ENCODE measurements at places on chromosomes 2 and 18.

GRCh38 chr2:145096582-145096981 lies 576.7 kb upstream of the ZEB2 start:
- DNase-seq: no peak

DNA sequence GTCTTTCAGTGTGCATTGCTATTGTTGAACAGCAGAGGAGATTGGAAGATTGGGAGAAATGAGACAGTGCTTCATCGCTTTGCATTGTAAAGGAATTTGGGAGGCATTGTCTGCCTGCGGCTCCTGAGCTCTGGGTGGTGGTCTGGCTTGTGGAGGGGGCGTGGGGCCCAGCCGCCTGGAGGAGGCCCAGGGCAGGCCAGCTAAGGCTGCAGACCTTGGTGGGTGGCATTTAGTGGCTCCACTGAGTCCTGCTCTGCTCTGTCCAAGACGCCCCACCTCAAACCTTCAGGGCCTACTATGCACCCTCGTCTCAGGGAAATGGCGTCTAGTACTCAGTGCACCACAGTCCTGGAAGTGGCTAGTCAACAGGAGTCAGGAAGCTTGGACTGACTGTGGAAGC lies 5.7 kb upstream of the HS1BP3 start:
- DNase-seq: no peak

- no peak for DNase-seq
Observed at GRCh38 chr18:2112435-2113045, 458.8 kb downstream of the METTL4 start.

DNA sequence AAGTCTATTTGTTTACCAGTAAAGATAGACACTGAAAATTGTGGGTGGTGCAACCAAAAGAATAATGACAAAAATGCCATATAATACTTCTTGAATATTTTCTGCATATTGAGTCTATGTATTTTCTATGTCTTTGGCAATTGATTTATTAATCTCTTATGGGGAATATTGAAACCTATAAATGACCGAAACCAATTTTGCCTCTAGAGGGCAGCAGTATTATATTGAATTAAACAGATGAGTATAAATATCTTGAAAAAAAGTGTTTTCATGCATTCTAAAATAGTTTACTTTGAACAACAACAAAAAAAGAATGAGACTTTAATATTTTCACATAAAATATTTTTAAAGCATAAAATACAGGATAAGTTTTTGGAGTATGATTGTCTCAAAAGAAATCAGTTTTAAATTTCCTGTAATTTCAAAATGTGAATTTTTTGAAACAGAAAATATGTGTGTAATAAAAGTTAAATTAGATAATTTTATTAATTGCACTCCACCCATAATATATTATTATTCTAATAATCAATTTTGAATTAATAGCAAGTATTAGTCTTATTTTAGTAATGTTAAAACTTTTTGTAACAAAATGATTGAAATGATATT lies 49.9 kb upstream of the CALCRL start:
- DNase-seq: no peak

DNA sequence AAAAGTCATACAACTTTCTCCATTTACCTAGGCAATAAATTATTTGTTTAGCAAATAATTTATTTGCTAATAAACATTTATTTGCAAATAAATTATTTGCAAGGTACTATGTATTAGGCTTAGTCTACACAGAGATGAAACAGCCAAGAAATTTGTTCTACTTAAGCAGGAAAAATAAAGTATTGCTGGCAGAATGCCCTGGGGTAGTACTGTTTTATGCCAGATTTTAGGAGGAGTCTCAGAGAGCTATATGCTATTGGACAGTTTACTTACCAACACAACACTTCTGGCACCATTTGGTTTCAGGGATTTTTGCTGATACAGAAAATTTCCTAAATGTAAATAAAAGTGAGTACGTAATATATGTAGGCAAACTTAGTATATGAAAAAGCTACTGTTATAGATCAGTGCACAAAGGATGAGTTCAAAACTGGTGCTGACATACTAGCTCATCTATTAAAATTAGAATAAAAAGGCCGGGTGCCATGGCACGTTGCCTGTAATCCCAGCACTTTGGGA lies 23.2 kb upstream of the CDKL4 start:
- no peak for DNase-seq

GRCh38 chr2:120373424-120373823 lies 27.5 kb downstream of the INHBB start:
- no peak for DNase-seq

DNA sequence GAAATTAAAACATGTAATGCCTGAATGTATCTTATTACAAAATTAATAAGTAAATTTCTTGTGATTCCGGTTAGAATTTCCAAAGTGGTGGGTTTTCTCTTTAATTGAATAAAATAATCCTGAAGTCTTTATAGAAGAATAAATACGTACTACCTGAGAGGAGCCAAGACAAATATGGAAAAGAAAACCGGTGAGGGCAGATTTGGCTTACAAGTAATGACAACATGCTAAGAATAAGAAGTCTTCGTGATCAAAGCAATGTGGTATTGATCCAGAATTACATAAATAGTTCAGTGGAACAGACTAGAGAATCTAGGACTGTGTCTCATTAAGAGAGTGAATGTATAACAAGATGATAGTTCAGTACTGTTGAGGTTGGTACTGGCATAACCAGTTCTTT lies 167.5 kb downstream of the NEDD4L start:
- DNase-seq: no peak

DNA sequence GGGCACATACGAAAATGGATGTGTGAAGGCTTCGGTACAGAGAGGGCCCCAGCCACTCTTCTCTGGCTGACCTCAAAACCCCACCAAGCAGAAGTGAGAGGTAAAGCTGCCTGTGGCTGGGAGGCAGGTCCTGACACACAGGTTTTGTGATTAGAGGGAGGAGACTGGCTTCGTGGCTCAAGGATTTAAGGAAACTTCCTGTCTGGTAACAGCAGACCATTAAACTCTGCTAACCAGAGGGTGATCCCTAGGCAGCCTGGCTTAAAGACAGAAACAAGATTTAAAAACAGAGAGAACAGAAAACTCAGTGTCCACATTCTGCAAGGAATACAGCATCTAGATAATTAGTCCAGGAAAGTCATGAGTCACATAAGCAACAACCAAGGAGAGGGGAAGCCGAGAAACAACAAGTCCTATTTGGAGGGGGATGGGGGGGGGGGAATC lies 101.9 kb downstream of the NFATC1 start:
- DNase-seq: no peak

- DNase-seq: no peak
Observed at GRCh38 chr2:148300544-148300943, 279.7 kb downstream of the MBD5 start.
